Vagina (tissue), 2 donors: ENCODE measurements at places on chromosomes 16 and 17.

DNA sequence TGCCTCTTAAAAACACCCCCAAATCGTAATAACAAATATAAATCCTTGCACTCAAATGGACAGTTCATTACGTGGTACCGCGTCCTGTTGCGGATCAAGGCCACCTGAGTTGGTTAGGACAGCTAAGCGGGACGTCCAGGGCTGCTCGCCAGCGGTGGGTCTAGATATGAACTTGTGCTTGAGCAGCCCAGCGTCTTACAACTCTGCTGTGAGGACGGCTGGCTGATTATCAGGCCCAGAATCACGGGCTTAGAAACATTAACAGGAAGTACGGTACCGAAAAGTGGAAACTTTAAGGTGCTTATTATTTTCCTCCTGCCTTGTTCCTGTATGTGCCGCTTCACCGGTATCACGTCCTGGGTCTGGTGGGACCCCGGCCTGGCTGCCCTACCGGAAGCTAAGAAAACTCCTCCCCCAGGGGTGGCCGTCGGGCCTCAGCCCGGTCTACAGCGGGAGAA lies 832 bp upstream of the SRRM2 start:
- DNase-seq: no peak

DNA sequence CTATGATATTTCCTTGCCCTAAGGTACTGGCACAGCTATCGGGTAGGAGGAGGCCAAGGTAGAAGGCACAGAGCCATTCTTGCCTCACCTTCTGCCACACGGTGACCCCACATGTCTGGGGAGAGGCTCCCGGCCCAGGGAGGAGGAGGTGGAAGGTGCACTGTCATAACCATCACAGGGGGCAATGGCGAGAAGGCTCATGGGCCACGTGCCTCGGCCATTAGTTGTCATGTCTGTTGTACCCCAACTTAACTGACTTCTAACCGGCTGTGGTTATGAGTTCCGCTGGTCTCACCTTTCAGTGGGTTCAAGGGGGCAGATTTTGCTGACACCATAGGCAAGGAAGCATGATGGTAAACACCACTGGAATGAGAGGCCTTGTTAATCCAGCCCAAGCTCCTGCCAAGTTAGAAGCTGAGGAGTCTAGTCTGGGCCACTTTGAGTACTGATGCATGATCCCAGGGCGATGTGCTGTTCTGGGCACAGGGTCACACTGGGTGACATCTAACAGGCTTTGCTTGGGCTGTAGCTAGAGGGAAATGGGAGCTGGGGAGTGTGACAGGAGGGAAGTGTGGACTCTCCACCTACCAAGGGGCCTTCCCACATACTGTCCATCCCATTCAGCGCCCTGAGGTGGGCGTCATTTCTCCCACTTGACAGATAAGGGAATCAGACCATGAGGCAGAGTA lies 39.6 kb downstream of the HLF start:
- no peak for DNase-seq

DNA sequence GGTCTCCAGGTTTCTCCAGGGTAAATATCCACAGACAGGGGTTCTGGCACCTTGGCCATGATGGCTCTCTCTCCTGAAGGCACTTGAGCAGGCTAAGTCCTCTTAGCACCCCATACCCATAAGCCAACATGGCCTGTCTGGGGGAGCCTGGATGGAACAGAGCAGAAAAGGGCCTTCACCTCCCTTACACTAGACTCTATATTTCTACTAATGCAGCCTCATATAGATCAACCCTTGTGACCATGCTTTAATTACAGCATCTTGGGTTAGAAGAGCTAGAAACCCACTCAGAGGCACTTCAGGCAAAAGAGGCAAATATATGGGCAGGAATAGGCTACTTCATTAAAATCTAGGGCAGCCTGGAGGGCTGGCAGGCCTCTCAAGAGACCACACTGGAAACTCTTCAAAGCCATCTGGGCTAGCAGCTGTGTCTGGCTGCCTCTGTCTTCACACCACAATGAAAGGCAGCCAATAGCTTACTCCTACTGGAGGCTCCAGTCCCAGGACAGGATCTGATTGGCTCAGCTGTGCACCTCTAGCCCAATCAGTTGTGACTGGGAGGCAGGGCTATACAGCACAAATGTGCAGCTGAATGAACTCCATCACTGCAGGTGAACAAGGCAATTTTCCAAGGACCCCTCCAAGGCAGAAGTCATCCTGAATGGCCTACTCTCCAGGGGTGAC lies 4.7 kb upstream of the CDT1 start:
- no peak for DNase-seq

DNA sequence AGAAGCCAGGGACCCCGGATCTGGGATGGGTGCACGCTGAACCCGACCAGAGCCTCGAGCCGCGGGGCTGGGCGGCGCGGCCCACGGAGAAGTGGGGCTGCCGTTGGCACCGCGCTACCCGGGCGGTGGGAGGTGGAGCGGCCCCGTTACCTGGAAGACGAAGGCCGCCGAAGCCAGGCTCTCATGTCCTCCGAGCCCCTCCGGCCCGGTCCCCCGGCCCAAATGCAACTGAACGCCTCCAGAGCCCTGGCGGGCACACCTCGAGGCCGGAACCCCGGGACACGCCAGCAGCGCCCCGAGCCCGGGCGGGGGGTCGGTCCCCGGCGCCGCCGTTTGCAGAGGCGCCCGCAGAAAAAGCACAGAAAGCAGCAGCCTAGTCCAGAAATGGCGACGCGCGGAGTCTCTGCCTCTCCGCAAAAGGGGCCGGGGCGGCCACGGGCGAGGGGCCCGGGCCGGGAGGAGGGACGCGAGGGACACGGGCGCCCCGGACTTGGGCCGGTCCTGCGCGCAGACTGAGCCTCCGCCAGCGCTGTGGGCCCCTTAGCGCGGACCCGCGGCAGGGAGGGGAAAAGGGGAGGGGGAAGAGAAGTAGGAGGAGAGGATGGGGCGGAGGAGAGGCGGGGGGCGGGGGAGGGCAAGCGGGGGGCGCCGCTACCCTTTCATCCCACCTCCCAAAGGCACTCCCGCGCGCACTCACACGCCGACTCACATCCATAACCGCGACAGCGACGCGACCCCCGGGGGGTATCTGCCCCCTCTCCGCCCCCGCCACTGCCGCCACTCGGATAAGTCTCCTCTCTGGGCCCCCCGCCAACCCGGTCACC lies 1.4 kb downstream of the AXIN2 start:
- DNase-seq: no peak

DNA sequence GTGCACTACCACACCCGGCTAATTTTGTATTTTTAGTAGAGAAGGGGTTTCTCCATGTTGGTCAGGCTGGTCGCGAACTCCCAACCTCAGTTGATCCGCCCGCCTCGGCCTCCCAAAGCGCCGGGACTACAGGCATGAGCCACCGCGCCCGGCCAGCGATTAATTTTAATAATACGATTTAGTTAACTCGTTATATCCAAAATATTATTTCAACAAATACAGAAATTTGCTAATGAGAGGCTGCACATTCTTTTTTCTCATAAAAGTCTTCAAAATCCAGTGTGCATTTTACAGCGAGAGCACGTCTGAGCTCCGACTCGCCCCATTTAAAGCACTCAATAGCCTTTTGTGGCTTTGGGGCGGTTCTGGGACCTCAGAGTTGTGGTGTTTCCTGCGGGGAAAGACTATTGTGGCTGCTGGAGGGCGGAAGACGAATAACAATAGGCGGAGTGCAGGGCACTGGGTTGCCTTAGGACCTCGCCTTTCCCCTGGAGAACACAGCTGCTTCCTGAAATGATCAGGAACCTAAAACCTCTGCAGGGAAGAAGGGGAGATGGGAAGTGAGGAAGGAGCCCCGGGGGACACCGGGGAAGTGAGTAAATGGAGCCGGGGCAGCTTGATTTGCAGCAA lies 2.9 kb upstream of the ZSCAN10 start:
- no peak for DNase-seq

GRCh38 chr17:17766077-17766743 lies 70.6 kb downstream of the SREBF1 start:
- no peak for DNase-seq

GRCh38 chr17:70206361-70207010 lies 37.2 kb downstream of the KCNJ2 start:
- no peak for DNase-seq

GRCh38 chr16:83305092-83305491 lies 502.7 kb upstream of the HSBP1 start:
- DNase-seq: no peak

DNA sequence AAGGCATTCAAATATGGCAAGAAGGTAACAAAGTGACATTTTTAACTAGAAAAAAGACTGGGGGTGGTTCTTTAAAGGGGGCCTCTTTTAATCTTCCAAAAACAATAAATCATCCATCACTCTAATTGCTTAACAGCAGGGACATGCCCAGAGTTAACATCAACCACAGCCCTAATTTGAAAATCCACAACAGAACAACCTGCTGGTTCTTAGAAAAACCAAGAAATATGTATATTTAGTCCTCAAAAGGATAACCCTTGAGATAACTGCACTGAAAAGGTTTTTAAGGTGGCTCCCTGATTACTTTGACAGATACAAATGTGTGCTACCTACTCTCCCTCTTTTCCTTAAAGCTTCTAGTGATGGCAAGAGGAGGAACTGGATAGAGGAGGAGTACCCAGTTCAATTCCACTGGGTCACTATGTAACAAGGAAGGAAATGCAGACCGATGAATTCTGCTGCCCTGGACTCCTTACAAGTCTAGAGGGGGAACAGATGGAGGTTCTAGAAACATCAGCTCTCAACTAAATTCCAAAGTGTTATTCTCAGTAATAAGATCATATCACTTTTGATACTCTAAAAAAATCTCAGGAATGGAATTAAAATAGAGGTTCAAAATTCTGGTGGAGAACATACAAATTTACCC lies 54.3 kb downstream of the N4BP1 start:
- no peak for DNase-seq

- no peak for DNase-seq
Measured at GRCh38 chr17:72119873-72120641, 763 bp upstream of the SOX9 start.

GRCh38 chr16:57663436-57663835 lies 4.7 kb upstream of the ADGRG3 start:
- DNase-seq: no peak

DNA sequence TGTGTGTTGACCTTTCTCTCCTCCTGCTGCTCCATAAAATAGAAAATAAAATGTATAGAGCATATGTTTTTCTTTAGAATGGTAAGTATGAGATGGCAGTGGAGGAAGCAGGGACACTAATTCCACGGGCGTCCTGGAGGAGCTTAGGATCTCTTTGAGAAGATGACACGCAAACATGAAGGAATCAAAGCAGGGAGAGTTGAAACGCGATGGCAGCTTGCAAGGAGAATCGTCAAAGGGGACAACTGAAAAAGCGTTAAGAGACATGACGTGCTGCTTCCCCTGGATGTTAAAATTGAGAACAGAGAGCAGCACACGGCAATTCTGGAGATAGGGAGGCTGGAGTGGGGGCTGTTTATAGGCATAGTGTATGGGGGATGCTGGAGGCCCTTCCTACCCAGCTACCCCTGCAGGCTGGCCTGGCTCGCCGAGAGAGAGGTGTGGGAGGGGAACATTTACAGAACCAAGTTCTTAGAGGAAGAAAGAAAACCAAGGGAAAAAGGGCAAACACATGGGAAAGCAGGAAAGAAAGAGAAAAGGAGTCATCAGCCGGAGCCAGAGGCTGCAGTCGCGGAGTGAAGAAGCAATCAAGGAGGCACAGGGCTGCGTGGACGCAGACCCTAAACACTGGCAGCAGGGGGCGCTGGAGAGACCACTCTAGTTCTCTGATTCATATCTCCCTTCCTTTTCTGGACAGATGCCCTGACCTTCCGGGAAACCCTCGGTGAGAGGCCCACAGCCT lies 55.8 kb downstream of the MYH13 start:
- no peak for DNase-seq

DNA sequence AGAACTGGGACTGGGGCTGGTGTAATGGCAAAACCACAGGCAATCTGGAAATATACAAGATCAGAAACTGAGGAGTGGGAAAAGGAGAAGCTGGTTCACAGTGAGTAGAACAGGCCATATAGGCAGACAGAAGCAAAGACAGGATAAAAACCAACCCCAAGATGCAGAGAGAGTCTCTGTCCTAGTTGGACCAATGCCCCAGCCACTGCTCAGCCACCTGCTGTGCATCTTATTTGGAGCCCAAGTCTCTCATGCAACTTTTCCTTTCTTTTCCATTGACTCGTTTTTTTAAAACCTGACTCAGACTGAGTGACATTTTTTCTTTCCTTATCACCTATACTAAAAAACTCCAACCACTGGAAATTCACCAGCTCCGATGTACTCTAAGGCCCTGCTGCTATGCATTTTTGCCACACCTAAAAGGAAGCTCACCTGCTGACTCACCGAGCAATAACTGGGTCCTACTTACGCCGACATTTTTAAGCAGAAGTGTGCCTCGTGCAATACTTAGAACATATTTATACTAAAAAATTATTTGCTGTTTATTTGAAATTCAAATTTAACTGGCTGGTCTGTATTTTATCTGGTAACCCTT lies 100.8 kb upstream of the XYLT1 start:
- DNase-seq: no peak

GRCh38 chr17:27244491-27245223 lies 49.3 kb upstream of the WSB1 start:
- DNase-seq: no peak

DNA sequence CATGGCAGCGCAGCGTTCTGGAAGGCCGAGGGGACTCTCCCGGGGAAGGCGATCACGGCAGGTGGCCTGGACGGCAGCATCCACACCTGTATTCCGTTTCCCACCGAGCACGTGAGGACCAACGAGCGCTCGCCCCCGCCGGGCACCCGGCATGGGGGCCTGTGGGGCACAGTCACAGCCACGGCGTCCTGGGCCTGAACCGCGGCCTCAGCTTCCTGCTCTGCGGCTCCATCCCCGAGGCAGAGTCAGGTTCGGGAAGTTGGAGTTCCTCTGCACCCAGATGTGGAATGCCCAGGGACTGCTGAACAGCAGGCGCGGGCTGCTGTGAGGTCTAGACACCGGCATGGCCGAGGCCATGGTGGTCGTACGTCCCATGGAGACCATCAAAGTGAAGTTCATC lies 1713.9 kb downstream of the TP53TG3F start:
- DNase-seq: no peak

GRCh38 chr17:63378411-63379375 lies 67.4 kb downstream of the CYB561 start:
- no peak for DNase-seq

GRCh38 chr16:81442220-81442915 lies 2.2 kb upstream of the CMIP start:
- DNase-seq: no peak

DNA sequence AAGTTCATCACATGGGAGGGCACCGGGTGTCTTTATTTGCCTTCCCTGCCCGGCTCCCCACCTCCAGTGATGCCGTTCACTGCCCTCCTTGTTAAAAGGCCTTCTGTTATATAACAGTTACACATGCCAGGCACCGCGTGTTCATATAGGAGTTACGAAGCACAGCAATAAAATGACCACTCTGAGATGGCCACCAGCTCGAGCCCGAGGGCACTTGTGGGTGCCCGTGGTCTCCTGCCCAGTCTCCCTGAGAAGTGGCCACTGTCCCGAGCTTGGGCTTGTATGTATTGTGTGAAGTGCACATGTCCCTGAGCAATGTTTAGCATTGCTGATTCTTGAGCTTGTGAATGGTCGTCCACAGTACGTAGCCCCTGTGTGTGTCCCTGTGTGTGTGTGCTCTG lies 355.6 kb downstream of the SEC14L1 start:
- DNase-seq: no peak

DNA sequence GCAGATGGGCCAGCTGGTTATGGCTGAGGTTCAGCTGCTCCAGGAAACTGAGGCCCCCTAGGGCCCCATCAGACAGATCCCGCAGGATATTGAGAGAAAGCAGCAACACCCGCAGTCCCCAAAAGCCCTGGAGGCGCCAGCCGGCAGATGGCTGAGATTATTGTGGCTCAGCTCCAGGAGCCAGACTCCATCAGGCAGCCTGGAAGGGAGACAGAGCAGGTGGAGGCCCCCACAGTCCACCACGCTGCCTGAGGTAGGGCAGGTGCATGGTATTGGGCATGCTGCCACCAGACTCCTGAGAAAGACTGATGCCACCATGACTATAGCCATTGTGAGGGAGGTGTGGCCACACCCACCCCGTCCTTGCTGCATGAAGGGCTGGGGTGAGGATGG lies 9.5 kb upstream of the TMEM101 start:
- no peak for DNase-seq
